ENCODE measurements at places on chromosomes 11 and 22.

DNA sequence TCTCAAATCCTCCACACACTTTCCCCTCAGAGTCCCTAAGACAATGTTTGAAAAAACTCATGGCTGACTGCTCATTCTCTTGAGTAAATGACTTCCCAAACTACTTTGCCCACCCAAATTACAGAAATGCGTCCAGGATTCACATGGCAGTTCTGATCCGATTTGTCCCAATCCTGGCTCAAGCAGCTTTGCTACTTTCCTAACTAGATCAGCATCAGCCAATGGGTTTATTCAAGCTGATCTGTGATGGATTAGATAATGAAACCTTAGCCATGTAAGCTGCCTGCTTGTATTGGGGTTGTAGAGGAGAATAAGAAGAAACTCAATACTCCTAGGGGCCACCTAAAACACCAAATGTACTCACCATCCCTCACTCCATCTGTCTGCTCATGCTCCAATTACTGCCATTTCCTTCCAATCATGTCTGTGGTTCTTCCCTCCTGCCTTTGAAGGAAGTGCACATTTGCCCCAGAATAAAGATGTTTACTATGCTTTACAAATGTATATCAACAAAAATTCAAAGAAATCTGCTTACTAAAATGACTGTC lies 6.9 kb downstream of the RBFOX2 start:
- no peak for DNase-seq

DNA sequence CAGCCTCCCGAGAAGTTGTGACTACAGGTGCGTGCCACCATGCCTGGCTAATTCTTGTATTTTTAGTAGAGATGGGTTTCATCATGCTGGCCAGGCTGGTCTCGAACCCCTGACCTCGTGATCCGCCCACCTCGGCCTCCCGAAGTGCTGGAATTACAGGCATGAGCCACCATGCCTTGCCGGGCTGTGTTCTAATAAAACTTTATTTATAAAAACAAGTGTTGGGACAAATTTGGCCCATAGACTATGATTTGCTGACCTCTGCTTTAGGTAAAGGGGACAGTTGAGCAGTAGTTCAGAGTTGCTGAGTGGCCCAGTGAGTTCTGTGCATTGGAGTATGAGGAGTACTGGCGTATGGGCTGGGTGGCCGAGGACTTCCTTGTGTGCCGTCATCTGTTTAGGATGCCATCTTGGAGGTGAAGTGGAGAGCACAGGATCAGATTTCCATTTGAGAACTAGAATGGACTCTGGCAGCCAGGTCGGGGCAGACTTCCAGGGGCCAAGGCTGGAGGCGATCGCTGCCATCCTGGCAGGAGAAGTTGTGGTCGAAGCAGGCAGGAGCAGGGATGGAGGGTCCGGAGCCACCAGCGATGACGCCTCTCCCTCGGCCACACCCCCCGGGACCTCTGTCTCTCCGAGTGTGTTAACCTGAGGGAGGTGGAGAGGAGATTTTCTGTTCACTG lies 43.8 kb downstream of the FBLN1 start:
- no peak for DNase-seq

DNA sequence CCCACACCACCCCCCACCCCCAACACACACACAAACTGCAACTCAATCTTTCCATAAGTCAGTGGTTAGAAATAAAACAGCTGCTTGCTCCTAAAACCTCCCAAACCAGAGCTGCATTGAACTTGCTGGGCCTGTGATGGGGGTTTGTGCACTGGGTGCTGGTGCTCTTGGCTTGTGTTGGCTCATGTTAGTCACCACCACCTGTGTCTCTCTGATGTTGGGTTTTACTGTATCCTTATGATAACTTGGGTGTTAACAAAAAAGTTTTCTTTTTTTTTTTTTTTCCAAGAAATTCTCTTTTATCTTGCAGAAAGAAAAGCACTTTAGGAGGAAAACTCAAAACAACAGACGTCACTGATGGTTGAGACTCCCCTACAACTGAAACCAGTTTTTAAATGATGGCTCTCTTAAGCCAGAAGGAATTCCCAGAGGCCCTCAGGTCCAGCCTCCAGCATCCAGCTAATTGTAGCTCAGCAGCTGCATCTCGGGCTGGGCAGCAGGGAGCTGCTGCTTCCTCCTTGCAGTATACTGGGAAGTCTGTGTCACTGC lies 79.9 kb upstream of the DRD2 start:
- DNase-seq: no peak

GRCh38 chr11:108931168-108931567 lies 266.3 kb downstream of the DDX10 start:
- DNase-seq: peak; percentile 28

- DNase-seq: no peak
Measured at GRCh38 chr11:30635401-30635989, 49.3 kb upstream of the MPPED2 start.

- DNase-seq: no peak
Measured at GRCh38 chr11:107747622-107748021, 35.8 kb upstream of the SLN start.

DNA sequence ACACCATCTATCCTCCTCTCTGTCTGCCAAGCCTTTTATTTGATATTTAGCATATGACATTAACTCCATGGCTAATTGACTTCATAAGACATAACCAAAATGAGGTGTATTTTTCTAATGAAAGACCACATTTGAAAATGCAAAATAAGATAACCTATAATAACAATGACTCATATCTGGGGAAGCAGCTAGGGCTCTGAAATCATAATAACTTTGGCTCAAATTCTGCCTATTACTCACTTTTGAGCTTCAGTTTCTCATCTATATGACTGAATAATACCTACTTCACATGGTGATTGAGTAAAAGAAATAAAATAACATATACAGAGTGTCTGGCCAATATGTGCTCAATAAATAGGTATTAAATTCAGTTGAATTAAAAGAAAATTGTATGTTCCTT lies 1419.8 kb upstream of the TENM4 start:
- no peak for DNase-seq

- DNase-seq: no peak
Measured at GRCh38 chr22:49300241-49300640, 527.4 kb downstream of the BRD1 start.

GRCh38 chr11:62169448-62169847 lies 20.6 kb upstream of the SCGB1D1 start:
- DNase-seq: no peak

DNA sequence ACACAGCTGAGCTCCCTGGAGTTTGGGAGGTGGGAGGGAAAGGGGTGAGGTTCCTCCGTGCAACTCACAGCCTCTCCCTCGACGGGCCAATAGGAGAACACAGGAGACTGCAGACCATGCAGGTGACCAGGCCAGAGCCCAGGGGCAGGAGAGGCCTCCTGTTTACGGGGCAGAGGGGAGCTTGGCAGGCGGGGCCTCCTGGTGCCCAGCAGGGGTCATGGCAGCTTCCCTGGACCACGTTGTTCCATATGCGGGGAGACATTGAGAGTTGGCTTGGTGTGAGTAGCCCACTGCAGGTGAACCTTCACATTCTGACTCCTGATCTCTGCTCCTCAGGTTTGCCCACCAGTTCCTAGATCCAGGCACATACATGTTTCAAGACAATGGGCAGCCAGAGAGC lies 19.3 kb upstream of the XKR3 start:
- no peak for DNase-seq

DNA sequence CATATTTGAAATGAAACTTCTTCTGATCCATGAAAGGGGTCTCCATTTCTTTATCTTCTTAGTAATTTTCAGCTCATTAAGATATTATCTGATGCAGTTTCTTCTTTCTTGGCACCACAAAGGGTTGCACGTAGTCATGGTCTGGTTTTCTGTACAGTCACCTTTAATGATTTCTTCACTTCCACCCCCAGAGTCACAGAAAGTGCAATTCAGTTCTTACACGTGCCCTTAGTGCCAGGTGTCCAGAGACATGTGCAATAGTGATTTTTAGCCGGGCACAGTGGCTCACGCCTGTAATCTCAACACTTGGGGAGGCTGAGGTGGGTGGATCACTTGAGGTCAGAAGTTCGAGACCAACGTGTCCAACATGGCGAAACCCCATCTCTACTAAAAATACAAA lies 202.8 kb upstream of the MTNR1B start:
- DNase-seq: no peak

DNA sequence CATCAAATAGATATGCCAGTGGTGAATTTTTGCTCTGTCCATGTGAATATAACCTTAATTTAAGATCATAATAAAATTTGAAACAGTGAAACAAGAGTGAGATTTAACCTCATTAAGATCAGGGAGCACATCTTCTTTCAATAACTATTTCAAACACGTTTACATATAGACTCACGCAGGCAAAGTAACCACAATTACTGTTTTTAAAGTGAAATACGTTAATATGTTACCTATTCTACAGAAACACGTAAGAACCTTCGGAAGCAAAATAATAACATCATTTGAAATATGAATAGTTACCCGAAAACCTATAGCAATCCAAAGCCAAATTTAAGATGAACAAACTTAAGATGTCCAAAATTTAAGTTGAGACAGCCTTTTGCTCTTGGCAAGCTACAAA lies 136.2 kb upstream of the ZC3H12C start:
- no peak for DNase-seq

GRCh38 chr11:4891996-4892640 lies 10.4 kb downstream of the OR51T1 start:
- DNase-seq: peak; percentile 79

- DNase-seq: no peak
Measured at GRCh38 chr11:20715464-20715863, 46.1 kb downstream of the NELL1 start.

DNA sequence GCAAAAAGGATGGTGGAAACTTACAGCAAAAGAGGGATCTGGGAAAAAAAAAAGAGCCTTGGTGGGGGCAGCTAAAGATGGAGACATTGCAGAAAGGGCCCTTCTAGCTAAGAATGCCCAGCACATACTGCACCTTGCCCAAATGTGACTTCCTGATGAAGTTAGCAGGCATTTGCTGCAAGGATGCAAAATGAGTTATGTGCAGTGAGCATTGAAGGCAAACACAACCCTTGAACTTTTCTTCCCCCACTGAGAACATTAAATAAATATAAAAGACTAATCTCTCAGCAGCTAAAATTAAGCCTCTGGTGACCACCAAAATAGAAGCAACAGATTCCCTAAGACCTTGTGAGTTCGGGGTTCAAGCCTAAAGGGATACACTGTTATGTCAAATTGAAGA lies 129.9 kb downstream of the ARL14EP start:
- no peak for DNase-seq

- DNase-seq: peak; percentile 76
Measured at GRCh38 chr11:122100756-122101080, 15.3 kb downstream of the BLID start.

DNA sequence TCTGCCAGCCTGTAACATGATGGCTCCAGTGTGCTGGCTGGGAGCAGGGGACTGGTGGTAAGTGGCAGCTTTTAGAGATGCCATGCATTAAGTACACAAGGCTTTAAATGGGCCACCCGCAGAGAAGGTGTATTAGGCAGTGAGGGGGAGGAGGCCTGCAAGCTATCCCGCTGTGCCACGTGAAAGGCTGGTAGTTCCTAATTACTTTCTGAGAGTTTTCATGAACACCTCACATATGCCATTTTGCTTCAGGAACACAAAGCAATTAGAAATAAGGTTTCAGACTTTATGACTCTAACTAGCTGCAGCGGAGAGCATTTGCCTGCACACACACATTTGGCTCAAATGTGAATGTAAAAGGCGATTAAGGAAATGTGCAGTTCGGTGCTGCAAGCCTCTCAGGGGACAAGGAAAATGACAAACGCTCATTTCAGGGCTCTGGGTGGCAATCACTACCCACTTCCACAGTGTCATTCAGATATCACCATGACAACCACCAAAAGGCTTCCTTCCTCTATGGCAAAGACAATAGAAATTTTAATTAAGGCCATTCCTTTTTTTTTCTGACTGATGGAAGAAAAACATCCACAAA lies 116.6 kb downstream of the PLEKHA7 start:
- DNase-seq: no peak

DNA sequence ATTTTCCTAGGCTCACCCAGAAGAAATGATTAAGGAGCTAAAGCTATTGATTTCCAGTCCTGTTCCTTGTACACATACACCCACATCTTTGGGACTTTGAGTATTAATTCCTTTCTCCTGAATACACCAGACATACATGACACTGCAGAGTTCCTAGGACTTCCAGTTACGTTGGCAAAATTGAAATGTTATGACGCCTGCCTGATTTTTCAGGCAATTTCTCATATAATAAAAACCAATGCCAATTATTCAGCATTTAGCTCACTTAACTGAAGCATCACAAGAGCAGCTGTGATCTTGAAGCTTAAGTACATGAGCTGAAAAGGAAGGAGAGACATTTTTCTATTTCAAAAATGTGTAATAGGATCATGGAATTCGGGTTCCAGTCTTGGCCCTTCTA lies 4.5 kb downstream of the CLMP start:
- DNase-seq: no peak

- DNase-seq: peak; percentile 15
Measured at GRCh38 chr11:71372693-71373657, 75.2 kb downstream of the DHCR7 start.

DNA sequence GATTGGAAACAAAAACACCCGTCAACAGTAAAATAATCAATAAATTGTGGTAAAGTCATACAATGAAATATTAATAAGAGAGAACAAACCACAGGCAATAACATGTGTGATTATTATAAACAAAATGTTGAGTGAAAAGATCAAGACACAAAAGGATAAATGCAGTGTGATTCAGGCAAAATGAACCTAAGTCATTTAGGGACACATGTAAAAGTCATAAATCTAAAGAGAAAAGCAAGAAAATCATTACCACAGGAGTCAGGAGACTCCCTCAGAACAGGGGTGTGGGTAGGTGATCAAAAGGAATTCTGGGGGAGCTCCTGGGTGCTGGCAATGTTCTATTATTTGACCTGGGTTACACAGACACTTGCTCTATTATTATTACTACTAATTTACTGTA lies 47.9 kb upstream of the PPP2R1B start:
- no peak for DNase-seq

DNA sequence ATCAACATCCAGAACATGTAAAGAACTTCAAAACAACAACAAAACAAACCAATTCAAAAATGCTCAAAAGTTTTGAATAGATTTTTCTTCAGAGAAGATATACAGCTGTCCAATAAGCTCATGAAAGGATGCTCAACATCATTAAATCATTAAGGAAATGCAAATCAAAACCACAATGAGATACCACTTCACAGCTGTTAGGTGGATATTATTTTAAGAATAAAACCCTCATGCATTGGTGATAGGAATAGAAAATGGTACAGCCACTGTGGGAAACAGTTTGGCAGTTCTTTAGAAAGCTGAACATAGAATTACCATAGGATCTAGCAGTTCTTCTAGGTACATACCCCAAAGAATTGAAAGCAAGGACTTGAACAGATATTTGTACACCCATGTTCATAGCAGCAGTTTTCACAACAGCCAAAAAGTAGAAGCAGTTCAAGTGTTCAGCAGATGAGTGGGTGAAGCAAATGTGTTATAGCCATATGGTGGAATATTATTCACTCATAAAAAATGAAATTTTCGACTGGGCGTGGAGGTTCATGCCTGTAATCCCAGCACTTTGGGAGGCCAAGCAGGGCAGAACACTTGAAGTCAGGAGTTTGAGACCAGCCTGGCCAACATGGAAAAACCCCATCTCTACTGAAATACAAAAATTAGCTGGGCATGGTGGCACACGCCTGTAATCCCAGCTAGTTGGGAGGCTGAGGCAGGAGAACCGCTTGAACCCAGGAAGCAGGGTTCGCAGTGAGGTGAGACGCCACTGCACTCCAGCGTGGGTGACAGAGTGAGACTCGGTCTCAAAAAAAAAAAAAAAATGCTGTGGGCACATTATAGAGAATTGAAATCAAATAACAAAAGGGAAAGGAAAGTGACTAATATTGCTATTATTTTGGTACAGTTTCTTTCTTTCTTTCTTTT lies 42.9 kb downstream of the CBL start:
- no peak for DNase-seq

Measured in EL (cell line).